Globus pallidus (tissue), 1 donor: ENCODE measurements at places on chromosomes 2 and 18.

- no peak for DNase-seq
These were observed 49.8 kb downstream of the PTGR3 start for GRCh38 chr18:75159238-75159518.

DNA sequence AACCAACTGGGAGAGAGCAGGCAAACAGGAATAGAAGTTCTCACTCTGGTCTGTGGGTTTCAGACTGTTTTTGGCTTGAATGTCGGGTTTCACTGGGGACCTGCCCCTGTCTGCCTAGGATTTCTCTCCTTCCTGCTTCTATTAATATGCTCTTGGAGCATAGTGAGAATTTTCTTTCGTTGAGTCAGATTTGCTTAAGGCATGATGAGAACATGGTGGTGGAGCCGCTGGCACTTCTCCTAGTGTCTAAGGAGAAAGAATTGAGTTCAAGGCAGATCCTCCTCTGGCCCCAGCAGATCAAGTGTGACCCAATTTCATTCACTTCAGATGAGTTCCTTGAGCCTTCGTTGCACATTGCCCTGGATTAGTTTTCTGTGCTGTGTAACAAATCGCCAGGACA lies 103.9 kb upstream of the HS6ST1 start:
- DNase-seq = no peak

- DNase-seq = no peak
These were observed at the start of gene RAMP1 for GRCh38 chr2:237859533-237860272. Gene RAMP1 (plus strand): TSS chr2:237859623. CDS start chr2:237859676, 53 bp downstream.

DNA sequence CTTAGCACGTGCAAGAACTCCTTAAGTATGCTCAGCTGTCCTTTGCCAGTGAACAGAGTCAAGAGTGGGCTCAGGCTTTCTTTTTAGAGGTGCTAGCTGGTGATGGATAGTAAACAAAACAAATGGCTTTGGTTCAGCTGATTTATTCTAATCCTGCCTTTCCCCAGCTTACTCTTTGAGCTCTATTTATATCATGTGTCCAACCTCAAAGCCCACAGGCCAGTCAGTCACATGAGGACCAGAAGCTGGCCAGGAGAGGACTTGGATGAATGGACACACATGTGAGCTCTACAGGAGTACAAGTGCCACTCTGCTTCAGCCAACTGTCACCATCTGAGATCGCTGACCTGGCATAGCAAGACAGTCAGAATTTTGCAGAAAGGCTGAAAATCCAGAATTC lies 59.4 kb downstream of the STK39 start:
- no peak for DNase-seq

DNA sequence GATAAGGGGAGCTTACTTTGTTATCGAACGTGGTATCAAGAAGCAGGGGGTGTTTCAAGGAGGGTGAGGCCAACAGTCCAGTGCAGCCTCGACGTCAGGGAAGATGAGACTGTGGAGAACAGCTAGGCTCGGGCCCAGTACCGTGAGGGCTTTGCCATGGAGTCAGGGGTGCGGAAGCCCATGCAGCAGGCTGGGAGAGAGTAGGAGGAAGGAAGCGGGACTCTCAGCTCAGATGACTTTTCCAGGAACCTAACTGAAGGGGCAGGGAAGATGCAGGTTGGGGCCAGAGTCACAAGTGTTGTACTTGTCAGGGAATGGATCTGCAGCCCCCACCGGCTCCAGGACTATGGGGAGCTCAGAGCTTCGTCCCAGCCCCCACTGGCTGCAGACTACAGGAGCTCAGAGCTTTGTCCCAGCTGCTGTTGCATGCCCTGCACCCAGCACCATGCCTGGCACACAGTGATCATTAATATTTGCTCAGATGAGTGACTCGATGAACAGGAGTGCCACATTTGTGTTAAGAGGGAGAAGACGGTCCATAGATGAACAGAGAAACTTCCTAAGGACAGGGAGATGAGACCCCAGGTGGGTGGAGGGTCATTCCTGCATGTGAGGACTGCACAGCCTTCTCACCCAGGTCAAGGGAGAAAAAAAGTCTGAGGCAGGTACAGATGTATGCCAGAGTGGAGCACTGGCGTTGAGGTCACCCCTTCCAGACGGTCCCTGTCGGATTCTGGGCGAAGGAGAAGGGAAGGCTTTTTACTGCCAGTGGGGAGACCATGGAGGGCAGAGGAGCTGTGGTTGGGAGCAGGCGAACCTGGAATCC lies 36.4 kb downstream of the PTGR3 start:
- no peak for DNase-seq

DNA sequence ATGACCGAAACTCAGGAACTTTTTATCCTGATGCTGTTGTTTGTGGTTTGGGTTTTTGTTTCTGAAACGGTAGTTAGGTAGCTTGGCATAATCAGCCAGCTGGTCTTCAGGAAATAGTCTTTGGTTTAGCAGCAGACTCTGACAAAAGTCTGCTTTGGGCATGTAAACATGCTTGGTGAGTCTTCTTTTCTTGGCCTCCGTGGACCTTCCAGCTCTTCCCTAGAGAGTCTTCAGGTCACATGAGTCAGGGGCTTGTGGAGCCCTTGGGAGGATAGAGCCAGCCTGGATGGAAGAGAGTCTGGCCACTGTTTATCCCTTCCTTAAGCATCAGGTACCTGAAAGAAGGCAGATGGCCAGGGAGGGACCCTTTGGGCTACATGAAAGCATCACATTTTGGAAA lies 154.5 kb downstream of the MGAT5 start:
- DNase-seq = no peak

DNA sequence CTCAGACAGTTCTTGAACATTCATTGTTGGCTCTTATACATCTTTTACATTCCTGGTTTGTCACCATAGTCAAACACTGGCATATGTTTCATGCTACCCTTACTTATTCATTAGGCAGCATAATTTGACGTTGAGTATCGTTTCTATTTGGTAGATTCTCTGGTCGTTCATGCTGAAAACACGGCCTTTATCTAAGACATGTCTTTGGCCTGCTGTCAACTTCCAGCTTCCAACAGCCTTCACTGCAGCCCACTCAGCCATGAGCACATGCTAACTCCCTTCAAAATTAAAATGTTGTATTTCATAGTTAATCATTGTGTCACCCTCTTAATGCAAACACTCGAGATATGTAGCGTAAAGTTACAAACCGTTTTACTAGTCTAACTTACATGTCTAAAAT lies 493.0 kb upstream of the NRP2 start:
- no peak for DNase-seq

- no peak for DNase-seq
These were observed 66.8 kb upstream of the STK39 start for GRCh38 chr2:168314236-168314635.

DNA sequence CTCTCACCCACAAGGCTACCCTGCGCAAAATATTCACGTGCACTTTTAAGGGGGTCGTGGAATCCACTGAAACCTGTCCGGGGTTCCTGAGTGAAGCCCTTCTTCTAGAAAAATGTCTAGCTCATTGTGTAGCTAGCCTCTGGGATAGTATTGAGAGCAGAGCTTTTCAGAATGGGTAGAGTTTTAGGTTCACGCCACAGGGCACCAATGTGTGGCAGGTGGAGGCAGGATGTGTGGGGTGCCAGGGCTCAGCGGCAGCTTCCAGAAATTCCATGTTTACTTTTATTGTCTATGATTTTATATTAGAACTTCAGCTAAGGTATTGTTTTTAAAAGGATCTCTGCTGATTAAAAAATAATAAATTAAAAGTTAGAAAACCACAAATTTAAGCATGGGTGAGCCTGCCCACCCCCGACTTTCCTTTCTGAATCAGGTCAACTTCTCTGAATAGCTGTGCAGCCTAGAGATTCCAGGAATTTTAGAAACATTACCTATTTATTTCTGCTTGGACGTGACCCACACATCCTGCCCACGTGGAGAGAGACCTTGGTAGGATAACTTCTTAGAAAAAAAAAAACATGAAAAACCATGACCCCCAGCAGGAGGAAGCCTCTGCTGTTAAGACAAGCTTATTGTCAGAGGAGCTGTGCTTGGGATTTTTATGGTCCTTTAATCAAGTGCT lies 163.7 kb downstream of the CTIF start:
- no peak for DNase-seq

DNA sequence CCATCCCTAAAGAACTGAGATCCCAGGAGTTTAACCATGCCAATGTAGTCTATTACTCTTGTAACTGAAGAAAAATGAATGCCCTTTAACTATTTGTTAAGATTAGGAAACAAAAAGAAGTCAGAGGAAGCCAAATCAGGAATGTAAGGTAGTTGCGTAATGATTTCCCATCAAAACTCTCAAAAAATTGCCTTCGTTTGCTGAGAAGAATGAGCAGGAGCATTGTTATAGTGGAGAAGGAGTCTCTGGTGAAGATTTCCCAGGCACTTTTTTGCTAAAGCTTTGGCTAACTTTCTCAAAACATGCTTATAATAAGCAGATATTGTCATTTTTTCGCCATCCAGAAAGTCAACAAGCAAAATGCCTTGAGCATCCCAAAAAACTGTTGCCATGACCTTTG lies 224.0 kb upstream of the SIX2 start:
- DNase-seq = no peak

DNA sequence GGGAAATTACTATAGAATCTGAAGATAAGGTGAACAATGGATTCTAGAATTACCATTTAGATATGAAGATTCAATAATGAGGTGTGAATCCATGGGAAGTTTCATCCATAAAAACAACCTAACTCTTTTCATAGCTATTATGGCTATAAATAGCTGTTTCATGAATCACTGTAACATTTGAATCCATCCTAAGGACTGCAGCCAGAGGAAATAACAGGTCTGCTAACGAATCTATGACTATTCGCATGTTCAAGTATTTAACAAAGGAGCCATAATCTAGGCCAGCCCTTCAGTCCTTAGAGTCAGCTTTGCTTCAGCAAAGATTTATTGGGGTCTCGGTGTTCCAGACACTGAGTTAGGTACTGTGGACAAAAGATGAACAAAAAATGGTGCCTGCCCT lies 87.1 kb downstream of the MYOM1 start:
- DNase-seq = no peak

DNA sequence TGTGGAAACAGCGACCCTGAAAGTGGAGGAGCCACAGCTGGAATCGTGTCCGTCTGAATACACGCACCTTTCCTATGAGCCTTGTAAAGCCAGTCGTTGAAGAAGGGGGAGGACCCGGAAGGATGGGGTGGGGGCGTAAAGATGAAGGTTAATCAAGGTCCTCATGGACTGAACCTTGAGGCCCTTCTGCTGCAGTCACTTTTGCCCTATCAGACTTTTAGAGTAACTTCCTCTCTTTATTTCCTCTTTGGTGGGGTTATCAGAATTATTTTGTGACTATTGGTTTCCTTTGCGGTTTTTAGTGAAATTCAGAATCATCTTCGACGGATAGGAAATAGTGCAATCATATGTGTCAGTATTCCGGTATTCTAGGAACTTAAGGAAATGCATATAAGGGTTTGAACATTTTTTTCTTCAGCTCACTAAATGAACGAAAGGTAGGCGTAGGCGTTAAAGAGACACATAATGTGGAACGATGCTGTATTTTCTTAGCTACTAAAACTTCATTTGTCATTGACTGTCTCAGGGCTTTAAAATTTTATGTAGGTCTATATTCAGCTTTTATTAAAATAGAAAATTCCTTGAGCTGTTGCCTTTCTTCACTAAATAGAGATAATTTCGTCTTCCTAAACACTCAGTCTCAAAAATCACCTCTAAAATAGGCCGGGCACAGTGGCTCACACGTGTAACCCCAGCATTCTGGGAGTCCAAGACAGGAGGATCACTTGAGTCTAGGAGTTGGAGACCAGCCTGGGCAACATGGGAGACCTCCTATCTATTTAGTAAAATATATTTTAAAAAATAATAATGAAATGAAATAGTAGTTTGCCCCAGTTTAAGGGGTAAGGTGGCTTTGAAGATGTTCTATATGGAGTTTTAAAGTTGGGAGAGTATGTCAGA lies 1.4 kb upstream of the YES1 start:
- DNase-seq = no peak

- no peak for DNase-seq
These were observed 211.6 kb downstream of the MGAT5 start for GRCh38 chr2:134465228-134466105.

GRCh38 chr2:241129086-241129871 lies 20.0 kb downstream of the PASK start:
- DNase-seq = no peak

- DNase-seq = no peak
These were observed 23.3 kb downstream of the MAP3K19 start for GRCh38 chr2:135023886-135024485.

GRCh38 chr2:39657287-39657937 lies 8.3 kb upstream of the TMEM178A start:
- DNase-seq = no peak

DNA sequence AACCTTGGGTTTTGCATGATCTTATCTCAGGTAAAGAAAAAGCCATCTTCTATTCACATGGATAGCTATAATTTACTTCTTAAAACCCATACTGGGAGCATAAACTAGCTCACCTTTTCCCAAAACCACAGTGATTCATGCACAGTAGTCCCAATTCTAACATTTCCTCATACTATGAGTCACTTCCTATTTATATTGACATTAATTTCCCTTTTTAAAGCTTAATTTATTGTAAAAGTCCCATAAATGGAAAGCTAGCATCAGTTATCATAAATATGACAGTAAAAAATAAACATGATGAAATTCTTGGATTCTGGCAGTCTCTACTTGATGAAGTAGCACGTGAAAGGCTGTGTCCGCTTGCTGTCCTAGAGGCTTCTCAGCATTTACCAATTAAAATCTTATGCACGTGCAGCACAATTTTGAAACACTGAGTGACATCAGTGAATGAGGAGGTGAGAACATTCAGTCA lies 180.1 kb downstream of the CDH2 start:
- no peak for DNase-seq

DNA sequence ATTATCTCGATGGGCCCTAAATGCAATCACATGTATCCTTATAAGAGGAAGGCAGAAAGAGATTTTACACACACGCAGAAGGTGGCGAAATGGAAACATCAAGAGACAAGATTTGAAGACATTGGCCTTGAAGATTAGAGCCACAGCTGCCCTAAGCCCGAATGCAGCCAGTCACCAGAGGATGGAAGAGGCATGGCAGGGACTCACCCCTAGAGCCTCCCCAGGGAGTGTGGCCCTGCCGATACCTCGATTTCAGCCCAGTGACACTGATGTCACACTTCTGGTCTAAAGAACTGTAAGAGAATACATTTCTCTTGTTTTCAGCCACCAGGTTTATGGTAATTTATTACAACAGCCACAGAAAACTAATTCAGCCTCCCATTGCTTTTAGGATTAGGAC lies 17.4 kb downstream of the TTC39C start:
- no peak for DNase-seq

- DNase-seq = no peak
These were observed 23.5 kb downstream of the DIS3L2 start for GRCh38 chr2:231984992-231985391.

- no peak for DNase-seq
These were observed 4.2 kb downstream of the RNF144A start for GRCh38 chr2:6921321-6921922.

GRCh38 chr18:2855560-2856350 lies 8.9 kb downstream of the EMILIN2 start:
- DNase-seq = no peak

DNA sequence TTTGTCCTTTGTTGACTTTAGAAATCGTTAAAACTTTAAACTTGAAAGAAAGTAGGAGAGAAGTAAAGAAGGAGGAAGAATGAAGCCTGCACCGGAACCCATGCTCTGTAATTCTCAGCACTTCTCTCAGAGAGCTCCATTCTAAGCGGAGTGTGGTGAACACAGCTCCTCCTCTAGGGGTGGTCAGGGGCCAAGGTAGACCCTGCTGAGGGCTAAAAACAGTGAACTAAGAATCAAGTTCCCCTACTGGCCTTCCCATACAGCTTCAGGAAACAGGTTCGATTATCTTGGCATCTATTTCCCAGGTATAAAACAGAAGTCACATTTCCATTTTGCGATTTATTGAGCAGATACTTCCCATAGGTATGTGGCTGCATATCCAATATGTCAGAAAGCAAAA lies 92.7 kb upstream of the ASAP2 start:
- DNase-seq = no peak
